ENCODE measurements at places on chromosomes 12 and 14.
A peak's percentile ranks its signal among the peaks of the same experiment; 100 is the strongest.

- DNase-seq = no peak
Observed at GRCh38 chr12:105235281-105235731, 668 bp downstream of the APPL2 start.

- DNase-seq = peak; percentile 45
Observed at GRCh38 chr12:10722905-10723746, at the start of gene YBX3. YBX3 (minus strand) TSS chr12:10723323; CDS start chr12:10723111, 212 bp downstream.

- no peak for DNase-seq
Observed at GRCh38 chr14:80906946-80907345, 34.6 kb downstream of the CEP128 start.

DNA sequence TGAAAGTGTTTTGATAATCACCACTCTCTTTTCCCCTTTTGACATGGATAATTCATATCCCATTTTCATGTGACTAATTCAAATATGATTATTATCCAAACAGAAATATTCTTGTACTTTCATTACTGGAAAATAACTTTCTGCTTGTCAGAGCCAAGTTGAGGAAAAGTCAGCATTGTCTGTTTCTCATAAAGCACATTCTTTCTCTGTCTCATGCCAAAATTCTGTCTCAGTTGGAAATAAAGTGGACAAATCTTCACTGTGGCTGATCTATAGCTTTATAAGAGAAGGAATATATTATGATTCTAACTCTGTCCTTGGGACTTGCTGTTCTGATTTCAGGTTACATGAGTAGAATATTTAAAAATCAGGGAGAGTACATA is 22.7 kb upstream of the PRICKLE1 start:
- DNase-seq = no peak

- no peak for DNase-seq
Observed at GRCh38 chr14:52051871-52052270, 17.0 kb downstream of the NID2 start.

DNA sequence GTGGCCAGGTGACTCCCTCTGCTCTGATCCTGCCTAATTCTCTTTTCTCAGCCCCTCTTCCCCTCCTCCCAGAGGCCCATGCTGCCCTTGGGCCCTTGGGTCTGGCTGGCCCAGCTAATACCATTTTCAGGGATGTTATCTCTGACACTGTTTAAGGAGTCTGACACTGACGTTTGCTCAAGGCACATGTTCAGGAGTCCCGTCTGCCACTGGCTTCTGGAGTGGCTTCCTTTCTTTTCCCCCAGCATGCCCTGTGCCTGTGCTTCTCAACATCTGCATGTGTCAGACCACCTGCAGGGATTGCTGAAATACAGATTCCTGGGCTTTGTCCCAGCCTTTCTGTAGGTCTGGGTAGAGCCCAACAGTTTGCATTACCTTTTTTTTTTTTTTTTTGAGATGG is 128.9 kb downstream of the BCL11B start:
- no peak for DNase-seq

- DNase-seq = no peak
Observed at GRCh38 chr12:49367381-49368239, at the start of gene SPATS2. SPATS2 (plus strand) TSS chr12:49367462; CDS start chr12:49461013, 93,551 bp downstream.

Data from CD4-positive, alpha-beta T cell treated with Interleukin-15 for 4 hours (primary cell).